Hematopoietic multipotent progenitor cell treated with erythropoietin and hydrocortisone succinate and interleukin-3 and kit ligand, for 15 days (in vitro differentiated cells): ENCODE measurements at places on chromosomes 11 and 22.
A peak's percentile ranks its signal among the peaks of the same experiment; 100 is the strongest.

DNA sequence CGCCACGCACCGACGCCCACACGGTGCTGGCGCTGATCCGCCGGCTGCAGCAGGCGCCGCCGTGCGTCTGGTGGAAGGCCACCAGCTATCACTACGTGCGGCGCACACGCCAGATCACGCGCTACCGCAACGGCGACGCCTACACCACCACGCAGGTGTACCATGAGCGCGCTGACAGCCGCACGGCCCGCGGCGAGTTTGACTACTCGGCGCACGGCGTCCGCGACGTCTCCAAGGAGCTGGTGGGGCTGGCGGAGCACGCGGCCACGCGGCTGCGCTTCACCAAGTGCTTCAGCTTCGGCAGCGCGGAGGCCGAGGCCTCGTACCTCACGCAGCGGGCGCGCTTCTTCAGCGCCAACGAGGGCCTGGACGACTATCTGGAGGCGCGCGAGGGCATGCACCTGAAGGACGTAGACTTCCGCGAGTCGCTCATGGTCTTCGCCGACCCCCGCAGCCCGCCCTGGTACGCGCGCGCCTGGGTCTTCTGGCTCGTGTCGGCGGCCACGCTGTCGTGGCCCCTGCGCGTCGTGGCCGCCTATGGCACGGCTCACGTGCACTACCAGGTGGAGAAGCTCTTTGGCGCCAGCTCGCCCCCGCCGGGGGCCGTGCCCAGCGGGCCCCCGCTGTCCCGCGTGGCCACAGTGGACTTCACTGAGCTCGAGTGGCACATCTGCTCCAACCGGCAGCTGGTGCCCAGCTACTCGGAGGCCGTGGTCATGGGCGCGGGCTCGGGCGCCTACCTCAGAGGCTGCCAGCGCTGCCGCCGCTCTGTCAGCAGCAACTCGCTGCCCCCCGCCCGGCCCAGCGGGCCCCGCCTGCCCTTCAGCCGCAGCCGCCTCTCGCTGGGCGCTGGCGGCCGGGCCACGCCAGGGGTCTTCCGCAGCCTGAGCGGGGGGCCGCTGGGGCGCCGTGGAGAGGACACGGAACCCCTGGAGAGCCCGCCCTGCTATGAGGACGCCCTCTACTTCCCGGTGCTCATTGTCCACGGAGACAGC is 3.2 kb downstream of the TMEM151A start:
- DNase-seq, result no peak

- no peak for DNase-seq
These were observed 33.7 kb downstream of the PICALM start for GRCh38 chr11:86035164-86035563.

DNA sequence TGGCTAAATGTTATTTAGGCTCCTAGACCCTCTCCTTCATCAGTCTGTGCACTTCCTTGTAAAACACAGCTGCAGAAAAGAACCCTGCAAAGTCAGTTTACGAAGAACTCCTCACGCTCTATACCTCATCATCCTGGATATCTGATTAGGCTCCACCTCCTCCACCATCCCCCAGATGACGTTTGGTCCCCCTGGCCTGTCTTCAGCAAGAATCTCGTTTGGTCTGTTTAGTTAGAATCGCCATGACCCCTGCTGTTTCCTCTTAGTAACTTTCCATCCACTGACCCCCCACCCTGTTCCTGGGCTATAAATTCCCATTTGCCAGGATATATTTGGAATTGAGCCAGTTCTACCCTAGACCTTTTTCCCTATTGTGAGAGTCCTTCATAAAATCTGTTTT is 214.1 kb downstream of the OPCML start:
- no peak for DNase-seq

GRCh38 chr11:64741375-64742086 is 2.4 kb downstream of the RASGRP2 start:
- DNase-seq, result no peak

DNA sequence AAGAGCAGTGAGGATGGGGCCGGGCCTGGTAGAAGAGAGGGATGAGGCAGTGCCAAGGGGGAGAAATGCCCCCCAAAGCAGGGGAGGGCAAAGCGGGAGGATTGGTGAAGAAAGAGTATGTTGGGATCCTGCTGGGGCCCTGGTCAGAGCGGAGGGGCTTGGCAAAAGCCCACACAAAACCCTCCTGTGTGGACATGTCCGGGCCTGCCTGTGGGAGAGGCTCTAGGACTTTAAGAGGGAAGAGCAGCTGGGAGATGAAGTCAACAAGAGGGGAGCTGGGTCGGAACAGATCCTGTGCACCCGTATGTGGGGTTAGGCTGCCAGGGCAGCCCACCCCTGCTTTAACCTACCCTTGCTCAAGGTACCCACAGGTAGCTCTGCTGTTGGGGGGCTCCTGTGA is 25.8 kb downstream of the ART5 start:
- no peak for DNase-seq

- no peak for DNase-seq
These were observed 122.2 kb downstream of the C11orf58 start for GRCh38 chr11:16860617-16861016.

DNA sequence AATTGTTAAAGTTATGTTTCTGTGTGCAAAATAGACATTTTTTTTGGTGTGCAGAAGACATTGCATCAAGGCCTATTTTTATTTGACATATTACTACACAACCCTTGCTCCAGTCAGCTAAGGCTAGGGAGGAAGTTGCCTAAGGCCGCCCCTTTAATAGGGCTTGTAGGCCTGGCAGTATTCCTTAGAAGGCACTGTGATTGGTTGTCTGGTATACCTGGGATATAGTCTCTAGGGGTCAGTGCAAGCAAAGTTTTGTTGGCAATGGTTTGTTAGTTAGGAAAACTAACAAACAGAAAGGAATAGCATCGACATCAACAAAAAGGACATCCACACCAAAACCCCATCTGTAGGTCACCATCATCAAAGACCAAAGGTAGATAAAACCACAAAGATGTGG is 16.9 kb downstream of the CCDC15 start:
- DNase-seq, result no peak

DNA sequence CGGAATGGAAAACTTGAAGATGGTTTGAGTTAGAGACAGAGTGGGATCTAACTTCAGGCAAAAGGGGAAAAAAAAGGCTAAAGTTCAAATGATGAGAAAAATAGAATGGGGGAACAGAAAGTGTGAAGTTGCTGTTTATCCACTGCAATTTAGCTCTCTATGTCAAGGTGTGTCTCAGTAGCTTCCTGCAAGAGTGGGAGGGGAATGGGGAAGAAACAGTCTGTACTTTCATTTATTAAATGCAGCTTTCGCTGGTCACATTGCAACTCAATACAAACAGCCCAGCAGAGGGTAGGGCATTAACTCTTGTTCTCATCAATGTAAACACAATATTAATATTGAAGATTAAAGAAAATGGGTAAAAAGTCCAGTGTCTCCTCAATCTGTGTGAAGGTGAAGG is 214.7 kb upstream of the SYN3 start:
- DNase-seq, result no peak

GRCh38 chr11:71066311-71066710 is 186.1 kb downstream of the SHANK2 start:
- no peak for DNase-seq

- no peak for DNase-seq
These were observed 18.2 kb upstream of the C11orf96 start for GRCh38 chr11:43924112-43924855.

- no peak for DNase-seq
These were observed 86.8 kb upstream of the TEAD1 start for GRCh38 chr11:12587333-12587991.

GRCh38 chr11:58059007-58059350 is 28.2 kb downstream of the OR6Q1 start:
- no peak for DNase-seq

GRCh38 chr22:31081963-31082605 is 966 bp downstream of the SMTN start:
- DNase-seq, result no peak

- DNase-seq, result no peak
These were observed 169.5 kb downstream of the BLID start for GRCh38 chr11:121946514-121946913.

DNA sequence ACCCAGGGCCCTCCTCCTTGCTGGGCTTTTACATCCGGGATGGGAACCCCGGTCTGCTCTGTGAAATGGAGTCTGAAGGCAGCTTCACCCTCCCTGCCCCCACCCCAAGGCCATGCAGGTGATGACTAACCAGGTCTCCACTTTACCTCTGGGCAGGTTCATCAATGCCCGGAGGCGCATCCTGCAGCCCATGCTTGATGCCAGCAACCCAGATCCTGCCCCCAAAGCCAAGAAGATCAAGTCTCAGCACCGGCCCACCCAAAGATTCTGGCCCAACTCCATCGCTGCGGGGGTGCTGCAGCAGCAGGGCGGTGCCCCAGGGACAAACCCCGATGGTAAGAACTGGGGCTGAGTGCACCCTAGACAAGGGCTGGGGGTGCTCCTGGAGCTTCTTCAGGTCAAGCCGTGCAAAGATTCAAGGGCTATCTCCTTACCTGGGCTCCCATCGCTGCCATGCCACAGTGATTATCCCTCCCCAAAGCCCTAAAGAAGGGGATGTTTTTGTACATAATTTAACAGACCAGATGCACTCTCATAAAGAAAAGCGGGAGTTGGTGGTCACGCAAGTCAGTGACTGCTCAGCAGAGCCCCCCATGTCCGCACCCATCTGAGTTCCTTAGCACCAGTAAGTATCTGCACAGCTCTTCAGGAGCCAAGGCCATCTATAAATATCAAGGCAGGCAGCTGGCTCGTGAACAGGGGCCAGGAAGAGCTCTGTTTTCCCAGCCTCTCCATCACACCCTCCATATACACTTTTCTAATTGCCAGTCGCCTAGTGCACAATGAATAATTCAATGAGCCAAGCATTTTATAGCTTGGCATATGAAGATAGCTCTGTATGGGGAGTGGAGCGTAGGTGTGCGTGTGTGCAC is 66.0 kb downstream of the FEZ1 start:
- DNase-seq, result no peak

DNA sequence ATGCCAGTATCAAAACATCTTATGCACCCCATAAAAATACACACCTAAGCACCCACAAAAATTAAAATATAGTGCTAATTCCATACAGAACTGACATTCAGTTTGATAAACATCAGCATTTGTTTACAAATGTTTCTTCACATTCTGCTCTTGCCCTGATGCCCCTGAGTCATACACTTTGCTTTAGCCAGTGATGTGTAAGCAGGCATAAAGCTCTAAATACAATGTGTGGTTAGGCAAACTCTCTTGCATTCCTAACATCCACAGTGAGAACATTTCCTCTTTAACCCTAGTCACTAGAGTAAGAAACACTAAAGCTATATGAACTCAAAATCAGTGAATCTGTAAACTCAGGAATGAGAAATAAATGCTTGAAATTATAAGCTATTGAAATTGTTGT is 1060.7 kb downstream of the FAM181B start:
- DNase-seq, result no peak

- peak; percentile 53 for DNase-seq
These were observed 71.5 kb upstream of the VSTM5 start for GRCh38 chr11:93921695-93922468.

GRCh38 chr11:1223346-1224110 is 662 bp downstream of the MUC5B start:
- DNase-seq, result no peak

- no peak for DNase-seq
These were observed 97.1 kb upstream of the CARD18 start for GRCh38 chr11:105236664-105237063.

GRCh38 chr22:39205344-39206021 is 39.3 kb downstream of the PDGFB start:
- no peak for DNase-seq

GRCh38 chr22:50260801-50261614 is 475 bp downstream of the MAPK12 start:
- DNase-seq, result no peak

DNA sequence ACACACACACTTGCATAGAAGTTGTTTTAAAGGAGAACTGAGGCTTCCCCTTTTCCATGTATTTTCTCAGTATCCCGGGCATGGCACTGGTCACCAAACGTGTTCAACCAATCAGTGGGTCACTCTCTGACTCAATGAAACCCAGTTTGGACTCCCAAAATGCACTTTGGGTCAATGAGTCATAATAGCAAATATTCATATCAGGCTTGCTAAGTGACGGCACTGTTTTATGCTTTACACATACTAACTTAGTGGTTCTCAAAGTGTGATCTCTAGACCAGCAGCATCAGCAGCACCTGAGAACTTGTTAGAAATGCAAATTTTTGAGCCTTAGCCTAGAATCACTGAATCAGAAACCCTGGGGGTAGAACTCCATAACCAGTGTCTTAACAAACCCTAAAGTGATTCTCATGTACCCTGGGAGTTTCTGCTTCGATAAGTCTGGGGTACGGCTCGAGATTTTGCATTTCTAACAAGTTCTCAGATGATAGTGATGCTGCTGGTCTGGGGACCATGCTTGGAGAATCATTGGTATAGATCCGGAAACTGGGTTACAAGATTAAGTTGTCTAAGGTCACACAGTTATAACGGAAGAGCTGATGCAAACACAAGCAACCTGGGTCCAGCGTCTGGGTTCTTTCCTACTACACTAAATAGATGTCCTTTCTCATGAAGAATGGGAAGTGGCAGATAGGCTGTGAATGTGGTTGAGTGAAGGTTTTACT is 35.6 kb downstream of the ETS1 start:
- no peak for DNase-seq

DNA sequence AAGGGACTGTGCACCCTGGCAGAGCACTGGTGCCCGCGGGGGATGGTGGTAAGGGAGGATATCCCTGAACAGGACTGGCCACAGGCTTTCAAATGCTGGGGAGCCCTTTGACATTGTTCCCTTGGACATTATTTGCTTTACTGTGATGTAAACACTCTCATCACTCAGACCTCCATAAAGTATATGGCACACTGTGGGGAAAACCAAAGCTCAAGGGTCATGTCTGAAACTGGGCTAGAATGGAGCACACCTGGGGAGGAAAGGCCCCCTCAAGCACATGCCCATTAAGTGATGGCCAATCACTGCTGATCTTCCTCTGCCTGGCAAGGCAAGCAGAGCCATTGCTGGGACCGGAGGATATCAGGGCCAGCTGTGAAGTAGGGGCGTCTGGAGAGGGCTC is 60.9 kb upstream of the TENM4 start:
- no peak for DNase-seq

- no peak for DNase-seq
These were observed 25.1 kb downstream of the PRDM11 start for GRCh38 chr11:45171550-45171949.

DNA sequence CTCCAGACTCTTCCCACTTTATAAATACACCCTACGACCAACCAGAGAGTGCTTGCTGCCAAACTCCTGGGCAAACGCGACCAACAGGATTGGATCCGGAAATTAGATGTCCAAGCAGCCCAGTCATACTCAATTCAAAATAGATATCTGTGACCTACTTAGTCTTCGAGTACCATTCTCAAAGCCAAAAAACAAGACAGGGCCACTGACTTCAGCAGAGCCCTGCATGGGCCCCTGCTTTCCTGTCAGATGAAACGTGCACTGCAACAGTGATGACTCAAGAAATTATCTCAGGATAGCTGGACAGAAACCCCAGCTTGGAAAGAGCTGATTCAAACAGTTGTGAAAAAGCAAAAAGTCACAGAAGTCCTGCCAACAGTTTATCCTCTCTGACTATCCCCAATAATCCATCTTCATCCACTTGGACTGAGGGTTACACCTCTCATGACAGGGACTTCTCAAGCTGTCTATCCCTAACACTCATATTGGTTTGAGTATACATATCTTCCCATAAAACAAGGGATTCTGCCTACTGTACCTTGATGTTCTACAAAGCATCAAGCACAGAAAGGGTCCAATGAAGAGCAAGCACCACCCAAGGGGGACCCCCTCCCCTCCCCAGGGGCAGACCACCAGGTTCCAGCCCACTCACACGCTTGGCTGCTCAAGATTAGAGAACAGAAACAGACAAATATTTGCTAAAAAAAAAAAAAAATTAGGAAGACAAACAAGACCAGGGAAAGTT is 17.4 kb downstream of the SMCO4 start:
- no peak for DNase-seq
